Nasal cavity respiratory epithelium epithelial cell of viscerocranial mucosa (primary cell): ENCODE measurements at places on chromosomes 4 and X. TPM values are rescaled to one million over a fixed set of nuclear protein-coding genes. Genes with fewer than 3 reads are reported as not detected.

The BBS12 gene
- total RNA-seq = 4.4 and 4.9 TPM in 2 replicates

The WDR1 gene
- 320 and 323 TPM in 2 replicates for total RNA-seq

The ADAMTS3 gene
- total RNA-seq = 0.78 and 1.0 TPM in 2 replicates

The CFI gene
- total RNA-seq = 2.5 TPM in 1 of 2 replicates, not detected in the other

The PDZD11 gene
- total RNA-seq = 24.9 and 31.3 TPM in 2 replicates

The NALF2 gene
- total RNA-seq = 1.9 and 2.4 TPM in 2 replicates

The TMEM165 gene
- total RNA-seq = 71.8 and 164 TPM in 2 replicates

The SOWAHB gene
- 15.0 and 15.4 TPM in 2 replicates for total RNA-seq

The MMRN1 gene
- total RNA-seq = under 0.01 and 0.07 TPM in 2 replicates

The TDO2 gene
- under 0.01 and 1.3 TPM in 2 replicates for total RNA-seq

The H2BW2 gene
- total RNA-seq = not detected in 2 replicates
